Activated T-helper 1 cell treated with anti-CD3 and anti-CD28 coated beads, Interleukin-2, amount 50 U/mL, for 16 hours (primary cell): ENCODE measurements at places on chromosomes 3 and 15.

DNA sequence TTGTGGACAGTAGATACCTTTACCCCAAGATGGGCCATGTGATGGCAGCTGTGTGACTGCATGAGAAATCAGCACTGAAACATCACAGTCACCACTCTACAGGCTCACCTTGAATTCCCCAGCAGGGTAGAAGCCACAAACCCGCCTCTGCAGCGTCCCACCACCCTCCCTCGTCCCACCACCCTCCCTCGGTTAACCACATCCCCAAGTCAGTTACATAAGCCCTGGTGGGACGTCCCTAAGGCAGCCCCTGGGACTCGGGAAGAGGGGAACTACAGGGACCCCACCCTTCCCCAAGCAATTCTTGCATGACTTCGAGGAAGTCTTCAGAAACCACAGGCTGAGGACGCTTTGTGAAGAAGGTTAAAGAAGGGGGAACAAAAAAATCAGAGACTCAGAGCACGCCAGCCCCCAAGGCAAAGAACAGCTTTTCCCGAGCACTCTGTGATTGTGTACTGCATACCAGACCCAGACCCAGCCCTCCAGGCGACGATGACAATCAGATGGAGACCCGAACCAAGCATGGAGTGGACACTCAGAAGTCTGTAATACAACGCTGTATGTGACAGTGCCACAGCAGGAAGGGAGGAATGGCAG lies 60.5 kb downstream of the SH3BP5 start:
- peak; percentile 74 for DNase-seq

GRCh38 chr3:64083575-64083974 lies 60.3 kb upstream of the PSMD6 start:
- DNase-seq = no peak

GRCh38 chr3:56379723-56380287 lies 88.5 kb downstream of the ERC2 start:
- no peak for DNase-seq

DNA sequence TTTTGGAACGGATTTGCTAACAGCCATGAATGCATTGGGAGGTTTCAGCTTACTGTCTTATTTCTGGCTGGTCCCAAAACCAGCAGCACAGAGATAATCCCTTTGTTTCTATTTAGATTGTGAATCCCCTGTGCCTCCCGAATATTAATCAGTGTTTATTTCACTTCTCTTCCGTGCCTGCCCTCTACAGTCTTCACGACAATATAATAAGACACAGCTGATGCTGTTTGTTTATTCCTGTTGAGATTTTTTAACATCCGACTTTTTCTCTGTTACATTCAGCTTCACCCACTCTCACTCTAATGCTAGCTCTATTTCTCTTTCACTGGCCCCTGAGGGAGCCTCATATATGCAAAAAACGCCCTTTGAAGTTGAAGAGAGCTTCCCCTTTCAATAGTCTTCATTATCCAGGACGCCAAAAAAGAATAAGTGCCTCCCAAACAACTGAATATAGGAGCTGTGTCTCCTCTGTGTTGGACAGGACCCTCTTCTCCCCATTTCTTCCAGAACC lies 995.3 kb downstream of the ROBO2 start:
- DNase-seq = no peak

- no peak for DNase-seq
These were observed 82.8 kb downstream of the BCHE start for GRCh38 chr3:165754219-165755007.

DNA sequence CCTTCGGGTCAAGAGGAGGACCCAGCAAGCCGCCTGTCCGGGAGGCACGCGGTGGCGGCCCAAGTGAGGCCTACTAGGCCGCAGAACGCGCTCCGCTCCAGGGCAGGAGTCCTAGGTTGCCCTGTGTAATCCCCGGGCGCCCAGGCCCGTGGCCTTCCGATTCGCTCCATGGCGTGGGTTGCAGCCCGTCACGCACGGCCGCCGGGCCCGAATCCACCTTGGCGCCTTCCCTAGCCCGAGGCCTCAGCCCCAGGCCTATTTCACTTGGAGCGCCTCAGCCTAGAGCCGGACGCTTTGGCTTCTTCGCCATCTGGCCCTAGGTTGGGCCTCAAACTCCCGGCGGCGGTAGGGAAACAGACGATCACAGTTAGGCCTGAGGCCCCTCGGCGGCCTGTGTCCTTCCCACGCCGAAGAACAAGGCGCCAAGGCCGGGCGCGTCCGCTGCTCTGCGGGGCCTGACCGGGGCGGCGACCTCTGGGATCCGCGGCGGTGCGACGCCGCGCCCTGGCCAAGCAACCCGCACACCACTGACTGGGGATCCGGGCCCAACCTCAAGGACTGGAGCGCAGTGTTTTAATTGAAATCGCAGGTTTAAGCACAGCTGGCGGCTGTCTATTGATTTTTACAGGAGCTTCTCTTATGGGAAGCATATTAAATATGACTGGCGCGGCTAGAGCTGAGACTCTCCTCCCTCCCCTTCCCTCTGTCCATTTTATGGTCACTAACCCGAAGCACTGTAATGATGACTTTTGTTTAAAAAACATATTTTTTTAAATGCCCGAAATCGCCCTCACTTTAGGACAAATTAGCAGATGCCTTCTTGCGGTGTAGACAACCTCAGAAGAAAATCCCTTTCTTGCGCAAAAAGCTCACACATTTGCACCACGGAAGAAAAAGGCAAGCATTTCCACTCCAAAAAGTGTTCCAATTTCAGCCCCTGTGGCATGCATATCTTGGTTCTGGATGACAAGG lies 3.8 kb upstream of the FEZF2 start:
- no peak for DNase-seq

- DNase-seq = no peak
These were observed 71.1 kb upstream of the XCR1 start for GRCh38 chr3:46098319-46098761.

- no peak for DNase-seq
These were observed 73.2 kb downstream of the TLE3 start for GRCh38 chr15:70024521-70024920.

GRCh38 chr15:69696946-69697345 lies 244.3 kb downstream of the RPLP1 start:
- DNase-seq = no peak

DNA sequence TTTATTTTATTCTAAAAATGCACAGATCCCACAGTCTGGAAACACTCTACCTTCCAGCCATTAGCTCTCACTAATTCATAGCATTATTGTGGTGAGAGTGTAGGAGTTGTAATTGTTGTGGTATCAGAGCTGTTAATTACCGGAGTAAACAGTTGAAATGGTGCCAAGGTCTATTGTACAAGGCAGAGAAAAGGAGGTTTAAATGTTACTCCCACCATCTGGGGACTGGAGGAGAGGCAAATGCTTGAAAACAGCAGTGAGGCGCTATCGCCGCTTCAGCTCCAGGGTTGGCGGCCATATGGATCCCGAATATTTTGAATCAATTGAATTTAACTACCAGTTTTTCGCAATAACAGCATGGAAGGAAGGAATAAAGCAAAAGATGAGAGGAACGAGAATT lies 113.1 kb upstream of the C15orf61 start:
- DNase-seq = no peak

- no peak for DNase-seq
These were observed 26.6 kb downstream of the MYZAP start for GRCh38 chr15:57618325-57618724.

DNA sequence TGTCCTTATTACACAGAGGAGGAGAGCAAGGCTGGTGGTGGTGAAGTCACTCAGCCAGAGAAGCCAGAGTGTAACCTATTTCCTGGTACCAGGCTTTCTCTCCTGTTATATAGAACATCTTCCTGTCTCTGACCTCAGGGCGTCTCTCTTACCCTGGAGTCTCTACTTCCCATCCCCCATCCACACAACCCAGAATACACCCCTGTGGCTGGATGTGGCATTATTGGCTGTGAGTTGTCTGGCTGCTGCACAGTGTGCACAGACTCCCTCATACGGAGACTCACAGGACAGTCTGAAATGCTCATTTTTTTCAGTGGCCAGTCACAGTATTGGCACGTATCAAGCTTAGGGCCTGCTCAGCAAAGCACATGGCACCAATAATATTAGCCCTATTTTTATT lies 8.6 kb downstream of the PODXL2 start:
- no peak for DNase-seq

- no peak for DNase-seq
These were observed 138.8 kb downstream of the ZBBX start for GRCh38 chr3:167241048-167241845.

GRCh38 chr3:53628536-53629401 lies 134.4 kb downstream of the CACNA1D start:
- no peak for DNase-seq

DNA sequence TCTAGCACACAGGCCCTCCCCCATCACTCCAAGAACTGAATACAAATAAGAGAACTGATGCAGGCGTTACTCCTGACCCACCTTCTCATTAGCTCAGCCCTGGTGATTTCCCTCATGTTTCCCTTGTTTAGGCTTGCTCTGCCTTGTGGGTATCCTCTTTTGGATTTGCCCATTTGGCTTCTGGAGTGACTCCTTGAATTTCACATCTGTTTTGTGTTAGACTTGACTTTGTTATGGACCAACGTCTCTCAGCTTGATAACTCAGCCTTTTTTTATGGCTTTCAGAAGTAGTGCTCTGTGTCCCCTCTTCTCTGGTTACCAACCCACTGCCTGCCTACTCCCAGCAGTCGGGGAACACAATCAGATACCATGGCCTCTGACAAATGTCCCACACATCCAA lies 11.3 kb upstream of the TMOD3 start:
- no peak for DNase-seq

- no peak for DNase-seq
These were observed 136.2 kb downstream of the TNIK start for GRCh38 chr3:171323938-171324536.

GRCh38 chr3:195868866-195869412 lies 39.4 kb downstream of the TNK2 start:
- no peak for DNase-seq

- no peak for DNase-seq
These were observed 35.7 kb downstream of the FLNB start for GRCh38 chr3:58043933-58044332.

DNA sequence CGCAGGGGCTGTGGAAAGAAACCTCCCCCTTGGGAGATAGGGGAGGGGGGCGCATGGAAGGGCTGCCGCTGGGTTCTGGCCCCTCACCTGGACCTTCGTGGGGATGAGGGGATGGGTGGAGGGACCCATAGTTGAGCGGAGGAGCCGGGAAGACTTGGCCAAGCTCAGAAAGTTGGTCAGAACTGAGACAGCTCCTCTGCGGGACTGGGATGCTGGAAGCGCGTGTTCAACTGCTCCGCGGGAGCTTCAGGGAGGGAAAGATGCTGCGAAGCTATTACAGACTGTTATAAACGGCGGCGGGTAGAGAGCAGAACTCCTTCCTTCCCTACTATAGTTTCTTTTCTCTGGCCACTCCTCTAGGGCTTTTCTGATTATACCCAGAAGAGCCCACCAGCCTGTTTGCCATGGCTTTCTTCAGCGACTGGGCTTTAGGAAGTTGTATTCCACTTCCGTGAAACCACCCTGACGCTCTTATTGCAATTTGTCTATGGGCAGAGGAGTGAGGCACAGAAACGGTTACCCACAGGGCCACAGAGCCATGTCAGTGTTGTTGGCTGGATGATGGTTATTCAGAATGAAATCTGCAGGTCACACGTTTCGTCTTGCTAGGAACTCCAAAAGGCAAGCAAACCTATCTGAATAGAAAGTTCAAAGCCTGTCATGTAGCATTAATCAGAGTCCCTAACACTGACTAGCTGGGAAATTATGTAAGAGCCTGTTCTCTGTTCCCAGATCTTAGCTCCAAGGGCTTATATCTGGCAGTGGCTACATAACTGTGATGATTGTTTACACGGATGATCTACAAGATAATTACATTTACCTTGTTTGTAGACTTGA lies 1.1 kb downstream of the SYNPR start:
- DNase-seq = no peak

DNA sequence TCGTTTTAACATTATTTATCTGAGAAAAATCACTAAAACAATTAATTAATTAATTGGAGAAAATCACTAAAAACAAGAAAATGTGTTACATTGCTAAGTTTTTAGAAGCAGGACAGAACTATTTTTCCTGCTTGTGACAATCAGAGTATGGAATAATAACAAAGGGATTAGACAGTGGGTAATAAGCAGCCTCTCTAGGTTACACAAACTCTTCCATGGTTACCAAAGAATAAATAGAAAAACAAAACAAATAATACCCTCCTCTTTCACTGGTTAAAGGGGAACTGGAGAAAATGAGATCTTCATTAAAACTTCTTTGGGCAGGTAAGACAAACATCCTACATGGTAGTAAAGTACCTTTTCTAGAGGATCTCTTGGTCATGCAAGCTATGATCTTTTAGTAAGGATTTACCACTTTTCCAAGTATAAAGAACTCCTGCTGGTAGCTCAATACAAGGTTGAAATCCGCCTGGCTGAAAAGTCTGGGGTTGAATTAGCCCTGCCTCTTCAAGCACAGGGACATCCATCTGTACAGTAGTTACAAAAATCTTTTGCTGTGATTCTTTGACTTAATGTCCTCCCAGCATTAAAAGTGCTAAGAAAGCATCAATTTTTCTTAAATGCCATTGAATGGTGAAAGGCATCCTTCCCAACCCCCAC lies 2.5 kb upstream of the PLCH1 start:
- no peak for DNase-seq

- DNase-seq = no peak
These were observed 54.0 kb downstream of the FAM43A start for GRCh38 chr3:194739498-194740284.

- DNase-seq = no peak
These were observed 39.7 kb upstream of the ZNF280D start for GRCh38 chr15:56772868-56773639.

GRCh38 chr15:20295238-20295811 lies 246.3 kb downstream of the GOLGA6L6 start:
- no peak for DNase-seq

- no peak for DNase-seq
These were observed 30.7 kb downstream of the ATP13A5 start for GRCh38 chr3:193347521-193348501.

- no peak for DNase-seq
These were observed 8.1 kb upstream of the CSK start for GRCh38 chr15:74773731-74774252.

GRCh38 chr15:73212424-73212823 lies 156.3 kb downstream of the HCN4 start:
- no peak for DNase-seq

GRCh38 chr3:158769549-158769948 lies 32.3 kb upstream of the MFSD1 start:
- no peak for DNase-seq

DNA sequence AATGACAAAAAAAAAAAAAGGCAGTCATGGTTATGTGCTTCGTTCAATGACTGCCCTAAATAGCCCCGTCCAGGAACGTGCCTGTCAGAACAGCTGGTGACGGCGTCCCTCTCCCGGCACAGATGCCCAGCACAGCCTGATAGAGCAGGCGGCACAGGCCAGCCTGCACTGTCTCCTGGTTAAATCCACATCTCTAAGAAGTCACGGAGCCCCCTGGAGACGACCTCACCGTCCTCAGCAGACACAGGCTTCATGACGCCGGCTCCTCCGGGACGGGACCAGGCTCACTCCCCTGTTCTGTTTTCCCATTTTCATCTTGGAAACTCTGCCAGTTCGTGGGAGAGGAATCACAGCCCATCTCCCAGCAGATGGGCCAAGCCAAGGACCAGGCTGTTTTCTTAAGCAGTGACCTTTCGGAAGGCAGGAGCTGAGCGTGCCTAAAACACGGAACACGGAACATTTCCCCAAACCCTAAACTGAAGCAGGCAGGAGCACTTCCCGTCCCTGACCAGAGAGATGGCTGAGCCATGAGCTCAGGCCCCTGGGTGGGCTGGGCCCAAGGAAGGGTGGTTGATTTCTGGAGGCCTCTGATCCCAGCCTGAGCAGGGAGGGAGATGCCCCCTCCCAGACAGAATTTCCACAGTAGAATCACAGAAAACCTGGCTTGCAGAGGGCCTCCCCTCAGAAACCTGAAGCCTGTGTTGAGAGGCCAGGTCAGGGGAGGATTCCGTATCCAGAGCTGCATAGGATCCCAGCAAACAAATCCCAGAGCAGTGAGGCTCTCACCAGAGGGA lies 35.9 kb downstream of the ADCY5 start:
- DNase-seq = no peak
